ENCODE measurements at places on chromosomes 2 and 18.

DNA sequence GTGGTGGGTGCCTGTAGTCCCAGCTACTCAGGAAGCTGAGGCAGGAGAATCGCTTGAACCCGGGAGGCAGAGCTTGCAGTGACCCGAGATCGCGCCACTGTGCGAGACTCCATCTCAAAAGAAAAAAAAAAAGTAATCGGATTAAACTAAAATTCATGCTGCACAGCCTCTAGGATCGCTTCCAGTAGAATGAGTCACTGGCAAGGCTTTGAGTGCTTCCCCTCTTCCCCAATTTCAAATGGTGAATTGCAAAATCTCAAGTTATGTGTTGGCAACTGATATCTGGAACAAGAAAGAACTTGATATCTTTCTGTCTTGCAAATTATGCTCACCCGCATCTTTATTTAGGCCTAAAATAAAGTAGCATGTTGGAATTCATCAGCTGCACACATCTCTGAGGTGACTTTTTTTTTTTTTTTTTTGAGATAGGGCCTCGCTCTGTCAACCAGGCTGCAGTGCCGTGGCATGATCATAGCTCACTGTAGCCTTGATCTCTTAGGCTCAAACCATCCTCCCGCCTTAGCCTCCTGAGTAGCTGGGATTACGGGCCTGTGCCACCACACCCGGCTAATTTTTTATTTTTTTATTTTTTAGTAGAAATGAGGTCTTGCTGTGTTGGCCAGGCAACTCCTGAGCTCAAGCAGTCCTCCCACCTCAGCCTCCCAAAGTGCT is 12.7 kb downstream of the TTC39C start:
- DNase-seq: no peak

DNA sequence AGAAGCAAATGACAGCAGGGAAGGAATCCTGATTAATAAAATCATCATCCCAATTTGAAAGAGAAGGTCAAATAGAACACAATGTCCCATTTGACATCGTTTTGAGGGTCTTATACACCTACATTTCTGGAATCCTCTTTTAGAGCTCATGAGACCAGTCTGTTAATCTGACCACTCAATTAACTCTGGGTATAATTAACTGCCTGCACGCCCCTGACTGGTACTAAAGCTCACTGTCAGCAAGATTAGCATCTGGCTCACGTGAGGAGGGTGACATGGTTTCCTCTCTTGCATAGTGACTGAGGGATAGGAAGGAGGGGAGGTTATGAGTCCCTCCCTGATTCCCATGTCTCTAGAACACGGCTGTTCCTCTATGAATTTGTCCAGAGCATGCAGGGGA is 124.3 kb downstream of the ICOS start:
- no peak for DNase-seq

- no peak for DNase-seq
Observed at GRCh38 chr2:119066272-119066804, 92.2 kb downstream of the C1QL2 start.

GRCh38 chr18:57811477-57812125 is 8.5 kb upstream of the ATP8B1 start:
- DNase-seq: no peak

GRCh38 chr2:98372579-98372978 is 26.3 kb downstream of the CNGA3 start:
- DNase-seq: no peak

DNA sequence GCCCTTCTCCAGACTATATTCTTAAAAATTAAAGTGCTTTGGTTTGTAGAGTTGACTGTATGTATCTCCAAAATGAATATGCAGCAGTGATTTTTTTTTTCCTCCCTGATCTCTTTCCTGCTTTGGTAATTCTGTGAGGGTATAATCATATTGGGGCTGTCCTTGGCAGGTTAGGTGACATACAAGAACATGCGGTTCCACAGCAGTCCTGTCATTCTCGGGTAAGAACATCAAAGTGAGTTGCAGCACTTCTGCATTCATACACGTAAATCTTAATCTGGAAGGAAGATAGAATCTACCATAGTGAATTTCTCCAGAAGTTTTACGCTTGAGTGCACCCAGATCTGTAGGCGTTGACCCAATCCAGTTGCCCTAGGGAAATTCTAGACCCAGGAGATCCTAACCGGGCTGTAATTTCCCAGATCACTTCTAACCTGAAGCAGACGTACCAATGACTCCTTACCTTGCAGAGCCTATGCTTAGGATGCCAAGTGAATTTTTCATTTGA is 109.4 kb downstream of the PRPF40A start:
- no peak for DNase-seq

DNA sequence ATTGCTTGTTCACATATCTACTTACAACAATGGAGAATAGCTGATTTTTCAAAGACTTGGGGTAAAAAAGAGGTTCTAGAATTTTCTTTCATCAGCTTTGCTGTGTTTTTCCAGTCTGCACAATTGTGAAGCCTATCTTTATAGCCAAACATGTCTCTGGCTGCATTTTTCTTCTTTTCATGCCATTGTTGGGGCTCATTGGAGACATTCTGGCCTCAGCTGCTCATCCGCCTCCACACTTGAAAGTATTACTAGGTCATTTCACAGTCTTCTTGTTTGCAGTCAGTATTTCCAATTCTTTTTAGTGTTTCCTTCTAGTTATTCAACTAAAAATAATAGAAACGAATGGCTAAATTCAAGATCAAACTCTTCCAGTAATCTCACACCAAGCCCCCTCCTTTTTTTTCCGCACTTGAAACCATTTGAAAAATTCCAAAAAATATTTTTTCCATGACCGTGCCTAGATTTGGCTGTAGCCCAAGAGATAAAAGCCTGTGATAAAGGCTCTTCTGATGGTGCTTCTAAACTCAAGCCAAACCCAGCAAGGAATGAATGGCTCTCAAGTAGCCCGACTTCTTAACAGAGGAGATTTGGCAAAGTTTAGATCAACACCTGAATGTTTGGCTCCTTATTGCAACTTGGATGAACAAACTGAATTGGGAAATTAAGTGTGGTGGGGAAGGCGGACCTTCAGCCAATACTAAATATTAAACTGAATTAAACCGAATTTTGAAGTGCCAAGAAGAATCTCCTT is 103.4 kb downstream of the NRP2 start:
- DNase-seq: no peak

GRCh38 chr18:50177294-50177992 is 17.5 kb downstream of the MYO5B start:
- no peak for DNase-seq

DNA sequence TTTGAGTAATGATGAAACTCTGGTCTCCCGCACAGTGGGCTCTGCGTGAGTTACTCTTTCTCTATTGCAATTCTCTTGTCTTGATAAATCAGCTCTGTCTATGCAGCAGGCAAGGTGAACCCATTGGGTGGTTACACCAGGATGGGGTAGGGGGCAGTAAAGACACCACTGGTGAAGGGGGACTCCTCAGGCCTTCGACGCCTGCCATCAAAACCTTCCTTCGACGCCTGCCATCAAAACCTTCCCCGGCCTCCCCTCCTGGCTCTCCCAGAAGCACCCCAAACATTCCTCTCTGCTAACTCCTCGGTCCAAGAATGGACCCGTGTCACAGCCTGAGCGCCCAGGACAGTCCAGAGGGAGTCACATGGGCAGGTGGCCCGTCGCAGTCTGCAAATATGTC is 4.8 kb upstream of the STARD7 start:
- no peak for DNase-seq

DNA sequence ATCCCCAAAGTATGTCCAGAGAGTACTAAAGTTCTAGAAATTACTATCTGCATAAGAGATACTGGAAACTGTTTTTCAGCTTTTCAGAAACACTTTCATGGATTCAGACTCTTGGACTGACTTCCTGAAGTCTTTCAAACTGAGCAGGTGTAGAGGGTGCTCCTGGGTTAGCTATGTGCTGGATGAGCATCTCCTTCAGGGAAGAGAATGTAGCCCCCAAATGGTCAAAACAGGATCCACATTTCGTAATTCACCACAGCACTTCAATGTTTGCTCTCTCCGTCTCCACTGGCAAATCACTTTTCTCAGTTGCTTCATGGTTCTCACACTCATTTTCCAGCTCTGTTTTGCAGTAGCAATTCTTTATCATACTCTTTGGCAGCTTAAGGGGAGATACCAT is 23.2 kb upstream of the SATB2 start:
- DNase-seq: no peak

GRCh38 chr2:8794923-8795825 is 42.2 kb downstream of the KIDINS220 start:
- no peak for DNase-seq

GRCh38 chr2:182911813-182912517 is 45.5 kb upstream of the FRZB start:
- DNase-seq: no peak

DNA sequence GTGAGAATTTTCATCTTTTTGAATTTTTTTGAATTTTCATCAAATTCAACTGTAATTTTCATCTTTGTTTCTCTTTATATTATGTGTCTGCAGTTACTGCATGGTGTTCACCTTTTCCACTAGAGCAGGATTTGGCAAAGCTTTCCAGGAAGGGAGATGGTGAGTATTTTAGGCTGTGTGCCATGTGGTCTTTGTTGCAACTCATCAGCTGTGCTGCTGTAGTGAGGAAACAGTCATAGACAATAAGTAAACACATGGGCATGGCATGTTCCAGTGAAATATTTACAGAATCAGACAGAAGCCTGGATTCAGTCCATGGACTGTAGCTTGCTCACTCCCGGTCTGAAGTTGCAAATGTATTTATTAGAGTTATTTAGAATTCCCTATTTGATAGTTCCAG is 120.4 kb downstream of the DCDC2C start:
- no peak for DNase-seq

- DNase-seq: no peak
Observed at GRCh38 chr2:96801005-96801785, 14.9 kb upstream of the CNNM3 start.

DNA sequence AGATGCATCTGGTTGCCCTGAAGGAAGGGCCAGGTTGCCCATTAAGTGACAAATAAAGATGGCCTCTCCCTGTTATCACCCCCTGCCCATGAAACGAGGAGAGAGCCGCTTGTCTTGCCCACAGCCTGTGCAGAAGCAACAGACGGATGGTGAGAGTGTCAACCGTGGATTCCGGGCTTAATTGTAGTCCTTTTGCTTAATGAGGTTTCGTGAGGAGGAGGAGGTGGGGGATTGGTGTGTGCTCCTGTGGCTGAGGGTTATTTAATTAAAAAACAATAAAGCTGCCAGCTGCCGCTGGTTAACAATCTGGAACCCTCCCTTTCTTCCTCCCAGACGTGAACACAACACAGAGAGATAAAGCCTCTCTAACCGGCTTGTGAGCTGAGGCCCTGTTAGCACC is 188.0 kb upstream of the PARD3B start:
- DNase-seq: no peak

GRCh38 chr18:67935638-67936037 is 419.1 kb upstream of the DSEL start:
- no peak for DNase-seq

- DNase-seq: no peak
Observed at GRCh38 chr2:64298161-64298560, 153.9 kb upstream of the PELI1 start.

DNA sequence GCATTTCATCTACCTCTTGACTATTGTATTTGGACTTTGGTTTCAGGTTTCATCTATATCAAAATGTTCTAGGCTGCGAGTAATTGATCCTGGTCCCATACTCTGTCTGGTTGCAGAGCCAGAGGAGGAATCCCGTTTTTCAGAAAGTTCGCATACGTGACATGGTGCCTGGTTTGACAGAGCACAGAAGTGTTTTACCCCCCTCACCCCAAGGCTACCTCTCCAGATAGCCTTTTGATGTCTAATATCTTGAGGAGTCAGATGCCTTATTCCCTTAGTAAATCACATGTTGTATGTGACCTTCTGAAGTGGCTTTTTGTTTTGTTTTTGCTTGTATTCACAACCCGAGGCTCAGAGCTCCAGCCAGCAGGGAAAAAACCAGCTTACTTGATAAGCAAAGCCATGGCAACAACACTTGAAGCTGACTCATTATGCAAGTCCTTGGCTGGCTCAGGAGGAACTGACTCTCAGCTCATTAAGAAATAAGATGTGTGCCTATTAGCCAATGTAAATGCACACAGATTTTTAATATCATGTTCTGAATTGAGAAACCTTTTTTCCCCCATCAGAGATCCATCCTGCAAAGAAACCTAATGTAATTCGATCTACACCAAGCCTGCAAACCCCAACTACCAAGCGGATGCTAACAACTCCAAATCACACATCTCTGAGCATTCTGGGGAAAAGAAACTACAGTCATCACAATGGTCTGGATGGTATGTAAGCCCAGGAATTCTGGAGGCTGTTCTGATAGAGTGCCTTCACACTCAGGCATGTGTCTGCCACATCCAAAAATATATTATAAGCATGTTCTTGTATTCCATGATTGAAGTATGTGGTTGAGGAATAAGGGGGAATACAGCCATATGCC is 41.4 kb downstream of the OXER1 start:
- no peak for DNase-seq

GRCh38 chr2:61011678-61012077 is 5.8 kb upstream of the PEX13 start:
- no peak for DNase-seq

GRCh38 chr2:205807229-205807628 is 124.9 kb downstream of the NRP2 start:
- no peak for DNase-seq

DNA sequence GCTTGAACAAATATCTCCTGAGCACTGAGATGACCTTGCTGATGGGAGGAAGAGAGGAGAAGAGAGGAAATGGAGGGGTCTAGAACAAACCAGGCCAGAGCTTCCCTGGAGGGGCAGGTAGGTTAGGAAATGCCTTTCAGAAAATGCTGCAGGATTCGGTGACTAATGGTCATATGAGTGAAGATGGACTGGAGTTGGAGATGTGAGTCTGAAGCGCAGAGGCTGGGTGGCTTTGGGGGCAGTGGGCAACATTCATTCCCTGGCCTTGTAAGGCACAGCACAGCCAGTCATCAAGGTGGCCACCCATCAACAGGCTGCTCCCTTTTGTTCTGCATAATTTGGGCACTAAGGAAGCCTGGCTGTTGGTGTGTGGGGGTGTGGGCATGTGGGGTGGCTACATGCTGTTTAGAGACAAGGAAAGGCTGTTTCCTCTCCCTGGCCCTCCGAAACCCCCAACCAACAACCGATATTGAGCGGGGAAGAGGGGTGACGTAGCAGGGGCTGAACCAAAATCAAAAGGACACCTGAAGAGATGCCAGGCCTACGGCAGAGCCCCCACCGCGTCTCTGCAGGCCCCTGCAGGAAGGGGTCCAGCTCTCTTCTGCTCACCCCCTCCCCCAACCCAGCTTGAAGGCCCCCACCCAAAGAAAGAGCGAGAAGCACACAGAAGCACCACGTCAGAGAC is 1.5 kb downstream of the SLC30A3 start:
- no peak for DNase-seq

DNA sequence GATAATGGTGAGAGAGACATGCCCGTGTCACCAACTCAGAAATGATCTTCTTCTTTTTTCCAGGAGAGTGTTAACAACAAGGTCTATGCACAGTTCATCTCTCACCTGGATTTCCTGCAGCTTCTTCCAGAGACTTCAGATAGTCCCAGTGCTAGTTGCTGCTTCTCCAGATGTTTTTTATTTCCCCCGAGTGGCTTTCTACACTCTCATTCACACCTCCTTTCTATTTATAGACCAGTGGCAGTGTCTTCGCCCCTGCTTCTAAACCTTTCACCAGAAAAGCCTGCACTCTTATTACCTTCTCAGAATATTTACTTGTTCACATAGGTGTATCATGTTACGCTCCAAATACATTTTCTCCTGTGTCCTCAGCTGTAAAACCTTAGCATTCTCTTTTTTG is 558.8 kb upstream of the CHAC2 start:
- DNase-seq: no peak
